ENCODE measurements at places on chromosomes 11 and 22.
A peak's percentile ranks its signal among the peaks of the same experiment; 100 is the strongest.

DNA sequence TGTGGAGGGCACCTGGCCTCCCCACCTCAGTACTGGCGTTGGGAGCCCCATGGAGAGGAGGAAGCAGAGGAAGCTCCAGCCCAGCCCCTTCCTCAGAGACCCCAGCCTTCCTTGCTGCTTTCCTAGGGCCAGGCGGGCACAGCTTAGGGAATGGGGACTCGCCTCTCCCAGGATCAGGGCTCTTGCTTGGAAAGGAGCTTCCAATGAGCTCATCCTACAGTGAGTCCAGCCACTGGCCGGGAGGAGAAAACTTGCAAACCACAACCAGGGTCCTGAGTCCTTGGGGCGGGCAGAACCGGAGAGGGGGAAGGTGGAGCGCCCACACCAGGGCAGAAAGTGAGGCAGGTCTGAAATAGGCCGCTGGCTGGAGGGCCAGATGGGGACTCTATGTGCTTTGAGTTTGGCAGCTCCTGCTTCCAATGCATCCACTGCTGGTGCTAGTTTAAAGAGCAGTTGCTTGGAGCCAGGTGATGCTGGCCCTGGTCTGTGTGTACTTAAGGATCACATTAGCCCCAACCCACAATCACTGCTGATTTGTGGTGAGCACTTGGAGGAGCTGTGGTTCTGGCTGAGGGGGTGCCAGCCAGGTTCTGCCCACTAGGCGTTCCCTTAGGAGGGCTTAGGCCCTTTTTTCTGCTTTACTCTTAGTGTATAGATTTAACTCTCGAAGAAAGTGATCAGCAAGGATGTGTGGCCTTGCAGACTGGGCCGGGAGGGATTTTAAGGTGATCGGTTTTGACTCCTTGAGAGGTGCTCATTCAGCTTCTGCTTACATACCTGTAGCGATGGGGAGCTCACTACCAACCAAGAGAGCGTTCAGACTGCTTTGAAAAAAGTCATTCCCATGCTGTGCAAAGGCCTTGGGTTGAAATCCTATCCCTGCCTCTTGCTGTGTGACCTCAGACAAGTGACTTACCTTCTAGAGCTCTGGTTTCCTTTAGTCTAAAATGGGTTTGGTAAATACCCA is 81.9 kb downstream of the TP53I11 start:
- DNase-seq: no peak

GRCh38 chr11:123702696-123703095 is 38.8 kb downstream of the ZNF202 start:
- DNase-seq: no peak

DNA sequence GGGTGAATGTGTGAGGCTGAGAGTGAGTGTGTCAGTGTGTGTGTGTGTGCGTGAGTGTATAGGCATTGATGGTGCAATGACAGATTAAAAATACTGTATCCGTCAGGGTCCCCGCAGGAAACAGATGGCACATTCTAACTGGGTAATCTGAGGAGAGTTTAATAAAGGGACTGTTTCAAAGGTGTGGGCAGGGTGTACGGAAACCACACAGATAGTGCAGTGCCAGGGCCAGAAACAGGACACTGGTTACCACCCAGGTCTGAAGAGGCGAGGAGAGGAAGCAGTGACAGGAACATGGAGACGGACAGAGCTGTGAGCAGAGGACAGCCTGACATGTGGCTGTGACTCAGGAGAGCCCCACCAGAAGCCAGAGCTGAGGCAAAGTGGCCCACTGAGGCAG is 16.5 kb downstream of the P2RX3 start:
- no peak for DNase-seq

- DNase-seq: no peak
These were observed 12.9 kb downstream of the SERPINH1 start for GRCh38 chr11:75574698-75575602.

GRCh38 chr11:7642747-7643146 is 30.6 kb downstream of the CYB5R2 start:
- no peak for DNase-seq

GRCh38 chr11:79348976-79349682 is 91.7 kb downstream of the TENM4 start:
- DNase-seq: no peak

GRCh38 chr11:1839924-1840779 is 1.4 kb downstream of the TNNI2 start:
- peak; percentile 64 for DNase-seq

GRCh38 chr11:106087815-106088435 is 10.5 kb downstream of the AASDHPPT start:
- DNase-seq: peak; percentile 25

- no peak for DNase-seq
These were observed 11.0 kb upstream of the GLB1L3 start for GRCh38 chr11:134264966-134265764.

DNA sequence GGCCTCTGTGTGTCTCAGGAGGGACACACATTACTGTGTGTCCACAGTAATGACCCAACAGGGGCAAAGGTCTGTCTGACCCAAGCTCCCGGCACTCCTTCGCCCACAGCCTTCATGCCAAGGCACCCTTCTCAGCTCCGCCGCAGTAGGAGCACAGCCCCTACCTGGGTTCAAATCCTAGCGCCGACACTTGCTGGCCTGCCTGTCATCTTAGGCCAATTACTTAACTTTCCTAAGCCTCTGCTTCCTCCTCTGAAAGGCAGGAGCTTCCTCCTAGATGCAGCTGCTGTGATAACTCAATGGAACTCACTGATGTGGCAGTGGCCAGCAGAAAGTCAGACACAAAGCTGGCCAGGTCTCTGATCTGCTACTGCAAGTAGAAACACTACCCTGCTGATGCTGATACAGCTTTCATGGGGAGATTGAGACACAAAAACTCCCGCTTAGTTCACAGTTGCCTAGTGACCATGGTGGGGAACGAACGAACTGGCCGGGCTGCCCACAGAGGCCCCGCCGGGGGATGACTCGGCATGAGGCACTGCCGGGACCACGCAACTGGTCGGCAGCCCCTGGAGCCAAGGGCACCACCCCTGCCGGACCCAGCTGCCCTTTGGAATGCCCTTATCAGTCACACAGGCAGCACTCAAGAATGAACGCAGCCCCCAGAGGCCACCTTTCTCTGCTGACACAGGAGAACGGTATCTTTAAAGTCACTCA is 8.1 kb downstream of the EHD1 start:
- peak; percentile 84 for DNase-seq

DNA sequence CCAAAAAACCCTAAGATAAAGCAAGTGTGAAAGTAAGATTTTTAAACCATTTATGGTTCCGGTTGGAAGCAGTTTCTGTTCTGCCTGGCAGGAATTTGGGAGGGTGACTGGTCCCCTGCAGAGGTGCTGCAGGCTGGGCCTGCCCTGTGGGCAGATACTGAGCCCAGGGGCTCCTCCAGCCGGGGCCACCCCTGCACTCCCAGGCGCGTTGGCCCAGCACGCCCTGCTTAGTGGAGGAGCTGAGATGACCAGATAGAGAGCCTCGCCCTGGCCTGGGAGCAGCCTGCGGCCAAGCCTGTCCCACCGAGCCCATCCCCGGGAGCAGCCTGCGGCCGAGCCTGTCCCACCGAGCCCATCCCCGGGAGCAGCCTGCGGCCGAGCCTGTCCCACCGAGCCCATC is 8.0 kb downstream of the PHLDA2 start:
- DNase-seq: no peak

GRCh38 chr11:69352715-69353319 is 58.9 kb downstream of the MYEOV start:
- no peak for DNase-seq

GRCh38 chr11:66346476-66347424 is 679 bp downstream of the B4GAT1 start:
- DNase-seq: no peak

- DNase-seq: no peak
These were observed 93.1 kb upstream of the ZC3H12C start for GRCh38 chr11:110000031-110000502.

GRCh38 chr11:118606157-118606843 is 1.1 kb upstream of the PHLDB1 start:
- peak; percentile 37 for DNase-seq

- DNase-seq: no peak
These were observed 2.0 kb downstream of the OR8D4 start for GRCh38 chr11:123903932-123904331.

- DNase-seq: no peak
These were observed 29.1 kb upstream of the TMPRSS4 start for GRCh38 chr11:118047749-118048148.

DNA sequence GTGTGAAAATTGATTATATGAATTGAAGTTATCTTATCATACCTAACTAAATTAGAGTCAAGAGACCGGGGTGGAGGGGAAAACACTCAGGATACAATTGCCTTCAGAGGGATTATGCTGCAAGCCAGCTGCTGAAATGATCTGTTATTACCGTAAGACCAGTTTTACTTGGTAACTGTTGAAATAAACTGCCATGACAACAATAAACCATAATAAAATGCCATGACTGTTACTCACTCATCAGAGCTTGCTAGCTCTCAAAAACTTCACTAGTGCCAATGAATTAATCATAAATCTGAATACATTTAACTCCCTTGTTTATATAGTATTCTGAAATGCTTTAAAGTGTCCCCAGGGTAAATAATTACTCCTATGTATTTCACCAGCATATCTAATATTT is 68.2 kb downstream of the CASP12 start:
- no peak for DNase-seq

DNA sequence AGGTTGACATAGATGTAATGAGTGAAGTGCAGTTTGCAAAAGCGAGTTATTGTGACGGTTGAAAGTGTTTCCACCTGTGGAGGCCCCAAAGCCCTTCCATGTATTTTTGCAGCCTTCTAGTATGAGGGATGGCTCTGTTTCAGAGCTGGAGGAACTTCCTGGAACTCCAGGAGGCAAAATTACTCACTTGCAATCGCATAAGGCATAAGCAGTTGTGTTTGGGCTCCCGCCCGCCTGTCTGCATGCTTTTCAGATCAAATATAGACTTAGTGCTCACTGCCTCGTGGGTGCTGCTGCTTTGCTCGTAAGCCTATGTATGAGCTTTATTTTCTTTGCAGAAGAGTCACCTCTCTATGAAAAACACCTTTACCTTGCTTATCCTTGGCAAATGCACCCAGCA is 146.8 kb upstream of the LARGE1 start:
- no peak for DNase-seq

DNA sequence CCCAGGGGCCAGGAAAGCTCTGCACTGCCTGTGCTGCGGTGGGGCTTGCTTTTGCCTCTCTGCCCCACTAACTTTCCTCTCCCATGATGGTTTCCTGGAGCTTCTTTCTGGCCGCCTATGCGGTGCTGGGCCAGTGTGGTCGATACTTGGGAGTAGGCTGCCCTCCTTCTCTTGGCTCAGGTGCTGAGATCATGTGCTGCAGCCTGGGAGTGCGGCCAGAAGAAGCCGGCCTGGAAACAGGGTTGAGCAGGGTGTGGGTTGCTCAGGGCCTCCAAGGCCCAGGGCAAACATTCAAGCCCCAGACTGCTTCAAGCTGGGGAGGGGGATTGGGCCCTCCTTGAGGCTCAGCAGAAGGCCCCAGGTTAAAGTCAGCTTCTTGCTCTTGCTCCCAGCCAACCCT is 125.0 kb downstream of the NTM start:
- peak; percentile 37 for DNase-seq

- DNase-seq: no peak
These were observed 19.8 kb upstream of the PSMA1 start for GRCh38 chr11:14539982-14540421.

GRCh38 chr11:10453261-10453660 is 1.8 kb upstream of the AMPD3 start:
- no peak for DNase-seq

DNA sequence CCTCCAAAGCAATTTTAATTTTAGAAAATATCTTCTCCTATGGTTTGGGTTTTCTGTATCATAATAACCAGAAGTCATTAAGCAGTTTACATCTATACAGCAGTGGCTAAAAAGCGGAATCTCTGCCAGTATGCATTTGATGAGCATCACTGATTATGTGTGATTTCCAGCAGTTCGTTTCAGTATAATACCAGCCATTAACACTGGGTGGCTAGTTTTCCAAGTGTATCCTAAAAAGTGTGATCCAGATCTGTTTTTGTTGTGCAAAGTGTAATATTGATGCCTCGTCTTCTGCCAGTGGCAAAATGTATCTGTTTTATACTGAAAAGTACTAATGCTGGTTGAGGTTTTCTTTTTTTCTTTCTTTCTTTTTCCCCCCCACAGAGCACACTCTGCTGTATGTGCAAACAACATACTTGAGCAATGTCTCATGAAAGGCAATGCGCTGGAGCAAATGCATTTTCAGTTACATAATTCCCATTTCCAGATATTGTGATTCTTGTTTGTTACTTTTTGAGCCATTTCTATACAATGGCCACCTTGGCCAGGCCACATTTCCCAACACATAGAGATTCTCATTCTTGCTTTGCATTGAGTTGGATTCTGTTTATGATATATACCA is 64.2 kb downstream of the SLC36A4 start:
- no peak for DNase-seq

- no peak for DNase-seq
These were observed 43.6 kb downstream of the TEAD1 start for GRCh38 chr11:12717851-12718291.

- DNase-seq: peak; percentile 28
These were observed 53.9 kb upstream of the CEP126 start for GRCh38 chr11:101860696-101861427.

DNA sequence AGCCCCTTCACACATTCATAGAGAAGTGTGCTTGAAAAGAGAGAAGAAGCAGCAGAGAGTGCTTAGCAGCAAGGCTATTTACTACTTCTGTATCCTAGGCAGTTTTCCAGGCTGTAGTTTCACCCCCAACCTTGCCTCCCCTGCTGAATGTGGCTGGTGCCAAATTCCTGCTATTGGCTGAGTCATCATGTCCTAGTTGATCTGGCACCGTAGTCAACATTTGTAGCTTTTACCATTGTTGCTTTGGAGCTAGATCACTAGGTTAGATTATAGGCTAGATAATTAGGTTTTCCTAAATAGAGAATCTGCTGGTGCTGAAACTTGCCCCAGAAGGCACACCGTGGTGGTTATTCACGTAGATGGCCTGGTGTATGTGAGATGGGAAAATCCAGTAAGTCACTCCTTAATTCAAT is 32.7 kb downstream of the ARHGAP42 start:
- peak; percentile 69 for DNase-seq

DNA sequence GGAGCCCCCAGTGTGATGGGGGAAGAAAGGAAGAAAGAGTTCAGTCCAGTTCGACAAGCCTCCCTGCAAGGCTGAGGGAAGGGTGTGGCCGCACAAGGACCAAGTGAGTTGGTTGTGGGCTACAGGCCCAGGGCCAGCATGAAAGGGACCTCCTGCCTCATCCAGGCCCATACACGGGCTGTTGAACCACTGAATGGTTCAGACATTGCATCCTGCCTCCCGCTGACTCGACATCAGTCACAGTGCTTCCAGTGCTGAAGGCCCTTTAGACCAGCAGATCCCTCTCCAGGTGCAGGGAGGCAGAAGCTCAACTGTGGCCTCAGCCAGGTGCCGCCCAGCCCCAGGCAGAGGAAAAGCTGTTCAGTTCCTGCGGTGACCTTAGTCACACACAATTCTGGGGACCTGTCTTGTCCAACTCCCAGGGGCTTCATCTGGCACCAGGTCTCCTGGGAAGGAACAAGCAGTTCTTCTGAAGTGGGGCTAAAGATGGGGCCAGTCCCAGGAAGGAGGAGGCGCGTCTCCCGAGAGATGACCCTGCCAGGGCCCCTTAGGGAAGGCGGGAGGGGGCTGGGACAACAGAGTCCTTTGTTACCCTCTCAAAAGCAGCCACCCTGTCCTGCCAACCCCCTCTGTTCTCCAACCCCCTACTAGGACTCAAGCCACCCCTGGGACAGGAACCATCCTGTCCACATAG is 6.6 kb downstream of the ARRB1 start:
- no peak for DNase-seq
